ENCODE measurements at places on chromosomes 4 and X.

GRCh38 chrX:12137951-12138360, 317 bp upstream of the FRMPD4 start:
- peak; percentile 1 for DNase-seq

GRCh38 chr4:181853881-181854511, 389.2 kb upstream of the TENM3 start:
- DNase-seq: no peak

- DNase-seq: peak; percentile 3
Measured at GRCh38 chrX:87338510-87338909, 179.1 kb upstream of the KLHL4 start.

DNA sequence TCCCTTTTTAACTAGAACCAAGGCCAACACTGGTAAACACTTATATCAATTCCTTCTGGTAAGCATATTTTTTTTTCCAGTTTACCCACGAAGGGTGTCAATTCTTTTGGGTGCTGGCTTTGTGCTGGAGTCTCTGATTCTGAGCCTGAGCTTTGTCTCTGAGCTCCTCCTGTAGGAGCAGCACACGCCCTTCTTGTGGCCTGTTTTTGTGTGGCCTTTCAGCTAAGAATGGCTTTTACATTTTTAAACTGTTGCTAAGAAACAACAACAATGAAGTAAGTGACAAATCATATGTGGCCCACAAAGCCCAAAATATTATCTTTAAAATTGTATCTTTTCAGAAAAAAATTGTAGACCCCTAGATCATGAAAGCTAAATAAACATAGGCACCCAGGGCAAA, 98.0 kb upstream of the TBC1D9 start:
- DNase-seq: no peak

Measured in Ammon's horn (tissue), 1 donor.